Adrenal gland (tissue), 19 donors: ENCODE measurements at places on chromosomes 7 and 10.

DNA sequence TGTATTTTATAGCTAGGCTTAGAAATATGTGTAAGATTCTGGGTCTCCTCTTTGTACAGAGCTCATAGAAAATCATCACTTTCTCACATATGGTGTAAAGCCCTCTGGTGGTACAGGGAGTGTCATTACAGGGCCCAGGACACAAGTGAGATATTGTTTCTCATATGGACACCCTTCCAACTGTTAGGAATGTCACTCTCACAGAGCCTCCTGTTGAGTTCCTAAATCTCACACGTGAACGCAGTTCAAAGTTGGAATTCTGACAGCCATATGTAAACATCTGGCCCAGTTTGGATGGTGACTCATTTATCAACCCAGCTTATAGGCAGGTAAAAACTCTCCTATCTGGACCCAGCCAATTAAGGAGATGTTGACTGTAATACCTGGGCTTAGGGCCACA, 35.4 kb upstream of the ZNF107 start:
- no peaks in the 10 kb centered on the region for H3K4me1 ChIP-seq
- H3K27ac ChIP-seq = no peak overlapping the region
- H3K4me3 ChIP-seq = no peak overlapping the region
- H3K27me3 ChIP-seq = no peaks in the 10 kb centered on the region
- no peaks in the 10 kb centered on the region for H3K36me3 ChIP-seq
- DNase-seq = no peak

- H3K4me3 ChIP-seq = no peak overlapping the region
- no peaks in the 10 kb centered on the region for H3K36me3 ChIP-seq
- no peak for DNase-seq
- H3K27ac ChIP-seq = no peak overlapping the region
Measured at GRCh38 chr7:6316226-6316625, 43.8 kb upstream of the CYTH3 start.

- peaks cover 5% of the 10 kb centered on the region for H3K4me1 ChIP-seq
- no peaks in the 10 kb centered on the region for H3K36me3 ChIP-seq
- H3K27me3 ChIP-seq = no peaks in the 10 kb centered on the region
- no peak overlapping the region for H3K4me3 ChIP-seq
Measured at GRCh38 chr10:104937567-104937966, 296.5 kb downstream of the SORCS3 start.

- H3K36me3 ChIP-seq = no peaks in the 10 kb centered on the region
- H3K4me1 ChIP-seq = peaks cover 59% of the 10 kb centered on the region
- peak; percentile 71 for DNase-seq
Measured at GRCh38 chr10:72334196-72334824, 20.4 kb downstream of the DNAJB12 start.

GRCh38 chr7:8817448-8818036, 384.1 kb downstream of the NXPH1 start:
- H3K4me1 ChIP-seq = no peaks in the 10 kb centered on the region
- DNase-seq = no peak
- no peak overlapping the region for H3K4me3 ChIP-seq

GRCh38 chr10:75736151-75736640, 304.8 kb downstream of the LRMDA start:
- H3K4me1 ChIP-seq = no peaks in the 10 kb centered on the region
- no peak overlapping the region for H3K4me3 ChIP-seq
- H3K27ac ChIP-seq = no peak overlapping the region
- H3K27me3 ChIP-seq = no peaks in the 10 kb centered on the region
- DNase-seq = no peak
- no peaks in the 10 kb centered on the region for H3K36me3 ChIP-seq

- no peak for DNase-seq
- H3K27ac ChIP-seq = no peak overlapping the region
- H3K27me3 ChIP-seq = no peaks in the 10 kb centered on the region
- no peaks in the 10 kb centered on the region for H3K4me1 ChIP-seq
Measured at GRCh38 chr10:62735464-62736167, 68.9 kb upstream of the ADO start.

DNA sequence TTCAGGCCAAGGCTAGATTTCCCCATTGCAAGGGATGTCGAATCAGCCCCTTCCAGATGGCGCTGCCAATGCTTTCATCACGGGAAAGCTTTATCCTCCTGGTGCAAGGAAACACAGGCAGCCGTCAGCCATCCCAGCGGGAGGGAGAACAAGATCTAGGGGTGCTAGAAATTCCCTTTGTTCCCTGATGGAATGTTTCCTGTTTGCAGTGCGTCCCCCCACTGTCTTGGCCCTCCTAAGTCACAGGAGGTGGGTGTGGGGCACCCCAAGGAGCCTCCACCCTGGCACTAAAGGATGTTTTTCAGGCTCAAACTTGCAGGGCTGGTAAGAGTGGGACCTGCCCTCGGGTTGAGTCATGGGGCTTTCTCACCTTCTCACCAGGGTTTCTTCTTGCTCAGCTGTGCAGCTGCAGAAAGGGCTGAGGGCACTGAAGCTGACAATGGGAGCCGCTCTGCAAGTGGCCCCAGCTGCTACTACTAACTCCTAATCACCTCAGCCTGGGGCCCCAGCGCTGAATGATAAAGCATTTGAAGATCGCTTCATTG, 103.6 kb downstream of the PRPF18 start:
- peaks cover 15% of the 10 kb centered on the region for H3K36me3 ChIP-seq
- H3K4me1 ChIP-seq = no peaks in the 10 kb centered on the region
- no peak for DNase-seq
- H3K4me3 ChIP-seq = no peak overlapping the region
- no peak overlapping the region for H3K27ac ChIP-seq

- H3K27ac ChIP-seq = no peak overlapping the region
- H3K27me3 ChIP-seq = no peaks in the 10 kb centered on the region
Measured at GRCh38 chr10:110848106-110848505, 23.6 kb upstream of the PDCD4 start.

GRCh38 chr7:23358152-23358674, 59.1 kb downstream of the MALSU1 start:
- no peaks in the 10 kb centered on the region for H3K27me3 ChIP-seq
- H3K4me3 ChIP-seq = no peak overlapping the region
- H3K36me3 ChIP-seq = no peaks in the 10 kb centered on the region
- H3K4me1 ChIP-seq = peaks cover 4% of the 10 kb centered on the region

- no peaks in the 10 kb centered on the region for H3K4me1 ChIP-seq
- H3K27ac ChIP-seq = no peak overlapping the region
- H3K4me3 ChIP-seq = no peak overlapping the region
- no peaks in the 10 kb centered on the region for H3K36me3 ChIP-seq
- H3K27me3 ChIP-seq = no peaks in the 10 kb centered on the region
Measured at GRCh38 chr7:94761451-94761850, 105.5 kb upstream of the SGCE start.

GRCh38 chr10:128103229-128103714, 23.0 kb downstream of the MKI67 start:
- H3K36me3 ChIP-seq = no peaks in the 10 kb centered on the region
- no peaks in the 10 kb centered on the region for H3K27me3 ChIP-seq
- H3K27ac ChIP-seq = no peak overlapping the region
- DNase-seq = no peak

DNA sequence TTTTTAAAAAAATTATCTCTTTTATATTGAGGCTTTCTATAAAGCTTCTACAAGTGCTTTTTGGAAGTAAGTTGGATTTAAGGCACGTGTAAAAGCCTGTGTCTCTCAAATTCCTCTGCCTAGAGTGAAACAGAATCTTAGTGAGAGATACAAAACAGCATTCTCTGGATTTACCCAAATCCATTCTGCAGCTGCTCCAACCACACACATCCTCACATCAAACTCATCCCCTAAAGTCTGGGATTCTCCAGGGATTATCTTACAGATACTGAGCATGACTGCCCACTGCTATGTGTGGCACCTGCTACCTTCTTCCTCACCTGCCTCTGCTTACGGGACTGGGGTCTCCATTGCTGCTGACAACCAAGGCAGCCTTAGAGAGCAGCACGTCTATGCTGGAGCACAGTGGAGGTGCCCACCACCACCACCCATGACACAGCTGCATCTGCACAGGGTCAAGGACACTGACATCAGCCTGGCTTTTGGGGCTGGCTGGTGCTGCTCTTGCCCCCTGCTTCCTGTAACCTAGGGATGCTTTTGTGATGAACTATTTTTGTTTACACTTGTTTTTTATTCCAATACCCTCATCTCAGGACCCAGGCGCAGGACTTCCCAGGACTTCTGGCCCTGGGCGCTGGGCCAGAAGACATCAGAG, 139.2 kb upstream of the NAMPT start:
- H3K27me3 ChIP-seq = no peaks in the 10 kb centered on the region
- H3K27ac ChIP-seq = no peak overlapping the region
- H3K4me3 ChIP-seq = no peak overlapping the region
- H3K36me3 ChIP-seq = no peaks in the 10 kb centered on the region
- peaks cover 25% of the 10 kb centered on the region for H3K4me1 ChIP-seq

DNA sequence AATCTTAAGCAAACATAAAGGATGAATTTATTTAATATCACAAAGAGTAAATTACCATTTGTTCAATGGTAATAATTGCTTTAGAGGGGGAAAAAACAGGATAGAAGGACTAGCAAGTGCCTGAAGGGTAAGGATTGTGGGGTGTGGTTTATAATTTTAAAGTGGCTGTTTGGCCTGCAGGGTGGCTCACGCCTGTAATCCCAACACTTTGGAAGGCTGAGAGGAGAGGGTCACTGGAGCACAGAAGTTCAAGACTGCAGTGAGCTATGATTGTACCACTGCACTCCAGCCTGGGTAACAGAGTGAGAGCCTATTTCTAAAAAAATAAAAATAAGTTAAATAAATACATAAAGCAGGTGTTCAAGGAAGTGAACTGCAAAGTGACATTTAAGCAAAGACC, 199.9 kb upstream of the AHR start:
- H3K27ac ChIP-seq = no peak overlapping the region
- H3K4me3 ChIP-seq = no peak overlapping the region
- H3K27me3 ChIP-seq = no peaks in the 10 kb centered on the region
- peaks cover 6% of the 10 kb centered on the region for H3K4me1 ChIP-seq
- no peaks in the 10 kb centered on the region for H3K36me3 ChIP-seq
